ENCODE measurements at places on chromosomes 11 and 22.

DNA sequence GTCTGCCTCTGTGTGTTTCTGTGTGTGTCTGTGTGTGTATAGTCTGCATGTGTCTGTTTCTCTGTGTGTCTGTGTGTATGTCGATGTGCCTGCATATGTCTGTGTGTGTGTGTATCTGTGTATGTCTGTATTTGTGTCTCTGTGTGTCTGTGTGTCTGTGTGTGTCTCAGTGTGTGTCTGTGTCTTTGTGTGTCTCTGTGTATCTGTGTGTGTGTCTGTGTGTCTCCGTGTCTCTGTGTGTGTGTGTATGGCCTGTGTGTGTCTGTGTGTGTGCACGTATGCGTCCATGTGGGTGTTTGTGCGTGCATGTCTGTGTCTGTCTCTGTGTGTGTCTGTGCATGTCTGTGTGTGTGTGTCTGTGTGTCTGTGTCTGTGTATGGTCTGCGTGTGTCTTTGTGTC is 439 bp downstream of the SNX32 start:
- no peak for DNase-seq

GRCh38 chr22:48335442-48336139 is 1492.1 kb downstream of the BRD1 start:
- no peak for DNase-seq

- DNase-seq = no peak
These were observed 684 bp upstream of the NFRKB start for GRCh38 chr11:129896062-129896461.

GRCh38 chr11:111814557-111815320 is 48.5 kb upstream of the PPP2R1B start:
- no peak for DNase-seq

- DNase-seq = no peak
These were observed 80.2 kb downstream of the DSCAML1 start for GRCh38 chr11:117716521-117717440.

DNA sequence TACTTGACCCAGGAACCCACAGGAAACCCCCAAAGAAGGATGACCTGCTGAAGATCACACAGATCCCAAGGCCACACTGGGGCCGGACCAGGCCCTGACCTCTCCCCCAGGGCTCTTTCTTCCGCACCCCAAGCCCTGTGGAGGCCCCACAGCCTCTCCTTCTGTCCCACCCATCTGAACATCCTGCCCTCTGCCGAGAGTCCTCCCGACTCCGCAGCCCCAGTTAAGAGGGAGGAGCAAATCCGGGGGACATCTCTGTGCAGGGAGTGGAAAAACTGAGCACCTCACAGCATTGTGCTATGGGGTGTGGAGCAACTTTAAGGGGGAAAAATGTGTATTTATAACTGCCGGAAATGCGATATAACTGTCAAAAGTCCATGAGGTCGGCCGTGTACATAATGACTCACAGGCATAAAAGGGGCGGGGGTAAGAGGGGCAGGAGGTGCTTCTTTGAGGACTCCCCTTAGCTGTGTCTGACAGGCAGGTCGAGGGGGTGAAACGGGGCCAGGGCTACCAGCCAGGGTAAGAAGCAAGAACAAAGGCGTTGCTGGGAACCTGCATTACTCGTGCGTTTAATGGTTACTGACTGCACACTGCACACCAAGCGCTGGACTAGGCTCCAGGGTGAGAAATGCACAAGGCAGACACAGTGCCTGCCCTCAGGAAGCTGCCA is 57.2 kb downstream of the WNT11 start:
- DNase-seq = no peak

DNA sequence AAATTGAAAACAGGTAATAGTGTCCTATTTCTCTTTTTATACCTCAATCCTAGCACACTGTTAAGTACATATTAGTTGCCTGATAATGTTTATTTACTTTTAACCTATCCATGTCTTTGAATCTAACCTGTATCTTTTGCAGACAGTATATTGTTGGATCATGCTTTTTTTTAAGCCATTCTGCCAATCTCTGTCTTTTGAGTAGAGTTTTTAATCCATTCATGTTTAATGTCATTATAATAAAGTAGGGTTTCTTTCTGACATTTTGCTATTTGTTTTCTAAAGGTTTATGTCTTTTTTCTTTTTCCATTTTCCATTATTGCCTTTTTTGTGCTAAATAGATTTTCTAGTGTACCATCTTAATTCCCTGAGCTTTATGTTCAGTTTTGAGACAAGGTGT is 23.8 kb upstream of the DEPDC7 start:
- DNase-seq = no peak

- DNase-seq = no peak
These were observed 49.4 kb upstream of the CEP295 start for GRCh38 chr11:93611836-93612677.

DNA sequence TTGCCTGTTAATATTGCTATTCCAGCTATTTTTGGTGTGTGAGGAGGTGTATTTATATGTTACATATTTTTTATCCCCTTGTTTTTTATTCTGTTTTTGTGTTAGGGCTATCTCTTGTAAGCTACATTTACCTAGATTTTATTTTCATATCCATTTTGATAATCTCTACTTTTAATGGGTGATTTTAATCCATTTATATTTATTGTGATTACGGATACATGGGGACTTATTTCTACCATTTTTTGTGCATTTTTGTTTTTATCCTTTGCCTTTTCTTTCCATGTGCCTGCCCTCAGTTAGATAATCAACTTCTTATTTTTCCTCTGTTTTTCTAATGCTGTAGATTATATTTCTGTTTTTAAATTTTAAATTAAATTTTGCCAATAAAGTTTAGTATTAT is 28.3 kb downstream of the PDHX start:
- DNase-seq = no peak

- DNase-seq = no peak
These were observed 301.2 kb downstream of the CTTN start for GRCh38 chr11:70699294-70700221.
